Kidney (tissue), 22 donors: ENCODE measurements at places on chromosomes 5 and 9.

- DNase-seq, result no peak
Measured at GRCh38 chr9:1658661-1659362, 356.3 kb upstream of the SMARCA2 start.

GRCh38 chr5:57327561-57328367 lies 153.9 kb downstream of the GPBP1 start:
- DNase-seq, result no peak

DNA sequence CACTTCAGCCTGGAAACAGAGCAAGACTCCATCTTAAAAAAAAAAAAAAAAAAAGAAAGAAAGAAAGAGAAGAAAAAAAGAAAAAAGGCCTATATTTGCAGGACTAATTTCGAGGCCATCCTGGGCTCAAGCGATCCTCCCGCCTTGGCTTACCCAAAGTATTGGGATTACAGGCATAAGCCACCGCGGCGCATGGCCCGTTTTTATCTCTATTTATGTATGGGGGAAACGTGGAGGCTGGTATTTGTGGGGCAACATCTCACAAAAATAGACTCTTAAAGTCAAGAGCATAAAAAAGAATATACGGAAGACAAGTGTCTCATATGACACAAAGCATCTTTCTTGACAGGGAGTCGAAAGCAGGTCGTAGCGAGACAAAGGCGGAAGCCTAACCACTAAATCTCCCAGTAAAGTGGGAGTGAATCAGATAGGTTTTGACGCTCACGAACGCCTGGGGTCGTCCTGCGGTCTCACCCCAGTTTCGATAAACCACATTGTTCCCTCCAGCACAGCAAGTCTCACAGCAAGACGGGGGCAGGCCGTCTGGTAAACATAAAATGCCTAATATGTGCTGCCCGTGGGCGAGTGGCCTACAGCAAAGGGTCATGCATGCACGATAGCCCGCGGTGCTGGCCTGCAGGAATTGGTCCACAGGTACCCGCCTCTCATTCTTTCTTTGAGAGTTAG lies 1.8 kb upstream of the TRIM41 start:
- DNase-seq, result no peak

DNA sequence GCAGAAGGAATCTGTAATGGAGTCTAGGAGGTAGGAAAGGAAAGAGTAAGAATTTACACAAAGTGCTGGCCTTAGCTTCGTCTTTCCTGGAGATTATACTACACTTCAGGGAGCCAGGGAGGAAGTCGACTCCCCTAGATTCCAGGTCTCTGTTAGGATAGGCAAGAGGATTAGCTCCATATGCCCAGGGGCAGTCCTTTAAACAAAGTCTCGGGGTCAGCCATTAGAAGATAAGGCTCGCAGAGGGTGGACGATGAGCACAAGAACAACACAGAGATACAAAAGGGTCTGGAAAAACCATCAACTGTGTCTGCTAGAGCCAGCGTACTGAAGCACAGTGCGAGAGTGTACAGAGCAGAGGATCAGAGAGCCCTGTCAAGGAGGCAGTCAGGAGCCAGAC lies 344.7 kb upstream of the TNC start:
- no peak for DNase-seq
